Panc1 (cell line): ENCODE measurements at places on chromosomes 7 and 10.

DNA sequence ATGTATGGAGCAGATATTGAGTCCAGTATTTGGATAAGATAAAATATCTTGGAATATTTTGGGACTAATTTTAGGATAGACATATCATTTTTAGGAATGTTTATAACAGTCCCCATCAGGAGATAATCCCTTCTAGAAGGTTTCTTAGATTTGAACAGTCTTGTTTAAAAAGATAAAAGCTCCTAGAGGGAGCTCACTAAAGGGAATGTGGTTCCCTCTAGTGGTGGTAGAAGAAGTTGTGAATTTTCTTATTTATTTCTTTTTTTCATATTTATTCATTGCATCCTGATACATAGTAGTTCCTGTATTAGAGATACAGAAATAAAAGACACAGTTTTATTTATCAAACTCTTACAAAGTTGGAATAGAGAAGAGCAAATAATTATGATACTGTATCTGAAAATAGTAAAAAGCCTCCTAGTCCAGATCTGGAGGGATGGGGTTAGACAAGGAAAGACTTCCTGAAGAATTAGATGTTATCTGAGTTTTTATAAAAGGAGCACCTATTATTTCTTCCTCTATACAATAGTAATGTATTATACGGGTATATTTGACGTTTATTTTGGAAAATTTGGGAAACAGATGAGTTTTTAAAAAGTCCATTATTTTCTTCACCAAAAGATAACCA is 24.5 kb upstream of the KLF14 start:
- peak; percentile 33 for DNase-seq

DNA sequence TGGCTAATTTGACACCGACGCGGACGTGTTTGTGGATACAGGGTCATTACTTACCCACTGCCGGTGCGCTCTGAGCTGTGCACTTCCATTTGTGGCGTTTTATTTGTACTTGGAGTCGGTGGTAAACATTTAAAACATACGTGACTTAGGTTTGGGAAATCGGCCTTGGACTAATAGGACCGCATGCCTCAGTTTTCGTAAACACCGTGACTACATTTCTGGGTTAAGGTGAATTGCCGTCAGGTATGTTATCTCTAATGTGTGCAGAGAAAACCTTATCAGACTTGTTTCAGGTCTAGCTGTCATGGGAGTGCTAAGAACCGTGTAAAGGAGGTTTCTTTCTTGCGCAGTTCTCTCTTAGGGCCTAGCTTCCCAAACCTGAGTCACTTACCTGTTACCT is 51.7 kb upstream of the NCF1 start:
- no peak for DNase-seq

- no peak for DNase-seq
These were observed 33.6 kb downstream of the THNSL1 start for GRCh38 chr10:25049966-25050365.

DNA sequence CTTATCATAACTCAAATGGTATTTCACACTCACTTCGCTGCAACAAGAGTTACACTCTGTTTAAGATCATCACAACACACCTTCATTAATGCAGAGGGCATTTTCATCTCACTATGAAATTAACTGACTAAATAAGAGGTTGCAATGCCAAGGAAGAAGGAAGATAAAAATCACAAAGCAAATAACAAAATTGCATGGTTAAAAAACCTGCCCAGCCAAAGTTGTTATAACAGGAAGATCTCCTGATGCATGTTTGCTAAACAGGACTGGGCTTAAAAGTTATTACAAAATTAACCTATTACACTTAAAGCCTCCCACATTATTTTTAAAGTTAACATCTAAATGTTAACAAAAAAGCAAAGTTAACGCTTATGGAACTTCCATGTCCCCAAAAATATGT is 11.8 kb downstream of the FAM13C start:
- DNase-seq: no peak

DNA sequence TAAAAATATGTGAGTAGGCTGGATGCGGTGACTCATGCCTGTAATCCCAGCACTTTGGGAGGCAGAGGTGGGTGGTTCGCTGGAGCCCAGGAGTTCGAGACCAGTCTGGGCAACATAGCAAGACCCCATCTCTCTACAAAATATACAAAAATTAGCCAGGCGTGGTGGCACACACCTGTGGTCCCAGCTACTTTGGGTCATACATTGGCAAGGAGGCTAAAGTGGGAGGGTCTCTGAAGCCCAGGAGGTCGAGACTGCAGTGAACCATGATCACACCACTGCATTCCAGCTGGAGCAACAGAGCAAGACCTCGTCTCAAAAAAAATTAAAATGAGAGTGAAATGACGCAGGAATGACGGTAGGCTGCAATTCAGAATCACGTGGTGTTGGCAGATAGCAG is 64.7 kb upstream of the SH2B2 start:
- DNase-seq: no peak

GRCh38 chr10:125802131-125802530 is 20.9 kb downstream of the UROS start:
- DNase-seq: no peak

- peak; percentile 56 for DNase-seq
These were observed 32.1 kb upstream of the NMT2 start for GRCh38 chr10:15200626-15201025.

DNA sequence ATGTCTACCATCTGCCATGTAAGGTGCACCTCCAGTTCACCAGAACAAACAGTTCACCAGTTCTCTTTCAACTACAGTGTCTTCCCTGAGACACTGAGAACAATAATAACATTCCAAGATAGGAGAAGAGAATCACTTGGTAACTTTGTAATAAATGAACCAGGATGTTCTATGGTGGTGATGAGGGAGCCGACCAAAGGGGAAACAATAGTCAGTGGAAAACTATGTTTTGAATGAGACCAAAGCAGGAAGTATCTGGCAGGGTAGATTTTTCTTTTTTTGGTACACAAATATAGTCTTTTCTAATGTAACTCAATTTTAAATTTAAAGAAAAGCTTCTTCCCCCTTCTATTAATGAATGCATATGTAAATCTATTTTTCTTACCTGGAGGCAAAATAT is 20.0 kb downstream of the HYAL4 start:
- DNase-seq: no peak

- no peak for DNase-seq
These were observed at the start of gene DNAH11 for GRCh38 chr7:21542891-21543527. Gene DNAH11, plus strand, starts transcription at chr7:21543039. Its CDS starts 207 bp downstream, at chr7:21543246.

DNA sequence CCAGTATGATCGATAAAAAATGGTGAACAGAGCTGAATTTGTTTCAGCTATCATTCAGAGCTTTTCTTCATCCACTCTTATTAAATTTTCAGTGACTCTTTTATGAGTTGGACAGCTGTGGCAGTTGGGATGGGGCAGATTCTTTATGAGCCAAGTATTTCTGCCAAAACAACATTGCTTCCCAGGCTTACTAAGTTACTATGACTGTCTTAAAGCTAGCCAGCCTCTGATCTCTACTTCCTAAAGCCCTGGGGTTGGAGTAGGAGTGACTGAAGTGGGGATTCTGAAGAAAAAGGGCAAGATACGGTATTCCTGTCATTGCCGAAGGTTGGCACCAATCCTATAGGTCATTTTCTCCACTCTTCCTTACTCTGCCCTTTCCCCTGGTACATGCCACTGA is 12.7 kb downstream of the RPP30 start:
- DNase-seq: no peak

- no peak for DNase-seq
These were observed 315.1 kb downstream of the GFRA1 start for GRCh38 chr10:115957786-115958442.

- DNase-seq: no peak
These were observed 42.5 kb downstream of the NUDCD3 start for GRCh38 chr7:44447874-44448425.

DNA sequence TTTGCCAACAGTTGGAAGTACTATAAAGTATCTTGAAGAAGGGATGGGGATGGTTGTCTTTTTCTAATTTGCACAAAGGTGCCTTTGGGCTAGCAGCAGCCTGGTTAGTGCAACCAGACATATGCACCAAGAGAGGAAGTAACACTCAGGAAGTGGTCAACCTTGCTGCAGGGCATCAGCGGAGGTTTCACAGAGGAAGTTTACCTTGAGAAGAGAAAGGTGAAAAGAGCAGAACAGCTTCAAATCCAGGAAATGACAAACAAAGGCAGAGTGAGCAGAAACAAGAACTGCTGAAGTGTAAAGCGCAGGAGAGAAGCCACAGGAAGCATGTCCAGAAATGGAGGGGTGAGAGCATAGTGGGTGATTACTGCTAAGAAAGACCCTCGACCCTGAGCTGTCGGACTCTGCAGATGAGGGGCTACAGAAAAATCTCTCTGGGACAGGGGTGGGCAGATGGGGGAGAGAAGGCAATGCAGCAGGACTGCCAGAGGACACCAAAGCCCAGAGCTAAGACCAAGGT is 66.9 kb downstream of the STK17A start:
- DNase-seq: no peak

DNA sequence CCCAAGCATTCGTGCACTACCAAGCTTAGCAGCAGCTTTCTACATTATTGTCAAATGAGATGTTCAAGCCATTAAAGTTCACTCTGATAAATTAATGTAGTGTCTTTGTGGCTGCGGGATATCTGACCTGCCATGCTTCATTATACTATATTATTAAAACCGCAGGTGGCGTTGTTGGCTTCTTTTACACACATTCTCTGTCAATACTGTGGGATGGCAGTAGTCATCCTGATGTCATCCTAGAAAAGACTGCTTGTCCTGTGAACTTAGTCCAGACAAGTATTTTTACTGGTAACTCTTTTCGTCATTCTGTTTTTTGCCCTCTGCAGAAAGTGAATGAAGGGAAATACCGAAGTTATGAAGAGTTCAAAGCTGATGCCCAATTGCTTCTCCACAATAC is 103.9 kb downstream of the ZMYND11 start:
- DNase-seq: peak; percentile 7

GRCh38 chr7:47435889-47436312 is 146.0 kb downstream of the TNS3 start:
- peak; percentile 65 for DNase-seq

DNA sequence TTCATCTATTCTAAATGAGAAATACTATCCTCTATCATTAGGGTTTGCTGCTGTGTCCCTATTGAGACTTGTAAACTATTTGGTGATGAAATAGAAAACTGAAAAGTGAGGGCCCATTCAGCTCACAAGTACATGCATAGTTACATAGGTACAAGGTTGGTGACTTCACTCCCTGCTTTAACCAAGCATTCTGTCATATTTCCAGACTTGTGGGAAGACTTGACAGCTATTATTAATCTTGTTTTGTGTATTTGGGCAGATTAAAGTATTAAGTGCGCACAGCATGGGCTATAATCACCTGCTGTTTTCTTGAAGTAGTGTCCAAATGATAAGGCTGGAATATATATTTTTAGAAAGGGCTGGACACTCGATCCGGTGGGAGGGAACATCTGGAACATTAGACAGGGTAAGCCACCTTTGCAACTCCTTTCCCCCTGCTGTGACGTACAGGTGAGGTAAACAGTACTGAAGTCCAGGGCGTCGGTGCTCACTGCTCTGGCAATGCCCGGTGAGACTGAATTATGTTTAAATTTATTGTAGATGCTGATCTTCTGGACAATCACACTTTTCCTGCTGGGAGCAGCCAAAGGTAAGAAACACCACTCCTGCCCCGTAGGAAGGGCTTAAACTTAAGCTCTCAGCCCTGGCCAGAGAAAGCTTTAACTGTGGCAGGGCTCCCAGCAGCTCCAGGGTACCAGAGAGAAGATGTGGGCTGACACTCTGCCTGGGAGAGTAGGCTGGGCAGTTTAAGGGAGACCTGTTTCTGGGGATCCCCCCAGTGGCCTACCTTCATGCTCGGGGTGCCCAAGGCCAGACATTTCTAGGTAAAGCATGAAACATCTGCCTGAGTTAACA is at the start of gene PNLIPRP1:
Gene PNLIPRP1, plus strand, starts transcription at position 370 of the 855 bp plus-strand sequence. Its CDS starts 171 bp downstream, at position 541.
- no peak for DNase-seq

DNA sequence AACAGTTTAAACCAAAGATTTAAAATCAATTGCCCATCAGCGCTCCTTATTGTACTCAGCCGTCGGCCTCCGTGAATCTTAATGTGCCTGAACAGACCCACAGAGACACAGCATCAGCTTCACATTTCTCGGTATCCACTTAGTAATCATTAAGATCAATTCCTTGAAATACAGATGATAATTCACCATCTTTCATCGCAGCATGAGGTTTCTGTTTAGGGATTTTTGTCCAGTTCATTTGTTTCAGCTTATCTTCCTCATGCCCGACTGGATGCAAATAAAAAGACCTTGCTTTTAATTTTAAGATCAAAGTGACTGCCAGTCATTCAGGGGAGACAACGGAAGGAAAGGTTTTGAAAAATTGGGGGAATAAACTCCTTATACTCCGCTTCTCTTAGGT is 207.8 kb downstream of the WDR37 start:
- no peak for DNase-seq

- no peak for DNase-seq
These were observed 15.2 kb downstream of the STAMBPL1 start for GRCh38 chr10:88895250-88895649.

GRCh38 chr10:69800109-69800508 is 1.6 kb upstream of the COL13A1 start:
- no peak for DNase-seq

DNA sequence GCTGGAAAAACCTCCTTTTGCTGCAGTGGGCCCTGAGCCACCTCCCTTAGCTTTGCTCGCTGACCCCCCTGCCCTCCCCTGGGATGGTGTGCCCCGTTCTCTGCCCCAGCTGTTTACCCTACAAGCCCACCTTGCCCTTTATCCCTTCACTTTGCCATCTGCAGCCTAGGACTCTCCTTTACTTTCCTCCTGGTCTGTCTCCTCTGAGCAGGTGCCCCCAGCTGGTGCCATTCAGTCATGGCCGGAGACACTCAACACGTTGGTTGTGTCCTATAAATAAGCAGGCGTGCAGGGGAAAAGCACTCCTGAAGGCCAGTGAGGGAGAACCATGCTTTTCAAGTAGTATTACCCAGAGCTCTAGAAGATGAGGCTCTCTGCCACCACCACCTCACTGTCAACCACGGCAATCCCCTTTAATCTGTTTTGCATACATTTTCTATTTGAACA is 6.1 kb downstream of the RASSF4 start:
- no peak for DNase-seq
